ENCODE measurements at places on chromosomes 1 and 21.

- no peak for DNase-seq
Observed at GRCh38 chr21:38948377-38949069, 142.8 kb downstream of the ETS2 start.

- no peak for DNase-seq
Observed at GRCh38 chr1:110465038-110465813, 14.3 kb downstream of the PROK1 start.

DNA sequence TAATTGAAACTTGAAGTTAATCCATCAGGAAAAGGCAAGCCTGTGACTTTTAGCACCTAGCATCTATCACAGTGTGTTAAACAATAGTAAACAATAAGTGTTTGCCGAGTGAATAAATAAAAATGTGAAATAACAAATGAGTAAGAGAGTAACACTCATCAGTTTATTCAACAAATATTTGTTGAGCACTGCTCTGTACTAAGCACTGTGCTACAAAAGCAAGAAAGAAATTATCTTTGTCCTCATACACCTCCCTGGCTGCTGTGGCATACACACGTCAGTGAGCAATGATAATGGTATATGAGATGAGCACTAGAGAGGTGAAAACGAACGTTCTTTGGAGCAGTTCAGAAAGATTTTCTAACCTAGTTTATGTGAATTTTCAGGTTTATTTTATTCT, 295.0 kb upstream of the LRRC7 start:
- no peak for DNase-seq

GRCh38 chr1:18145851-18146618, 38.4 kb downstream of the IGSF21 start:
- DNase-seq, result no peak

DNA sequence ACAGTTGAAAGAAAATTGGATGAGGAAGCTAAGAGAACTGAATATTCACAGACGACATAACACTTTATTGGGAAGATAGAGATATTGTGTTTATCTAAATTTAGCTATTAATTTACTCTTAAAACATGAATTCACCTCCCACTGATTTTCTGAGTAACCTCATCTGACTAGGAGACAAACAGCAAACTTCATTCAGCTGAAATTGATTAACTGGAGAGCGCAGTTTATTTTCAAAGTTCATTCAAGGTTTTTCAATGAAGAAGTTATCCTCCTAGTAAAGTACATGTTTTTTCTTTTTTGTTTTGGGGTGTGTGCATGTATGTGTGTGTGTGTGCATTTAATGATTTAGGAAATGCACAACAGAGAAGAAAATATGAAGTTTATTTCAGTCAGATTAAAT, 215.0 kb downstream of the KCNT2 start:
- no peak for DNase-seq

DNA sequence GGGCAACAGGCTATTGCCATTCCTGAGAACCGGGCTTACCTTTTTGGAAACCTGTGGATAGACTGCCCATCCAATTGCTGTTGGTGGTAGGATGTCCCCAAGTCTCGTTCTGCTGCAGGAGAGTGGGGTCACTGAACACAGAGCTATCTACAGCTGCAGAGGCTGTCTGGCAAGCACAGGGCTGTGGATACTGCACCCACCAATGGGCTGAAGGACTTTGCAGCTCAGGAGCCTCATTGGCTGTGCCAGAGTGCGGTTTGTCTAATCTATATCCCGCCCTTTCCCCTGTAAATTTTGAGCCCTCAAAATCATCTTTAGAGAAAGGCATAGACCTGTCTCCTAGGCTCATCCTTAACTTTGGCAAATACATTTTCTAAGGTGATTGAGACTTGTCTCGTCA, 15.3 kb downstream of the RNF187 start:
- DNase-seq, result no peak

- no peak for DNase-seq
Observed at GRCh38 chr1:53654216-53655210, 84.5 kb downstream of the GLIS1 start.

DNA sequence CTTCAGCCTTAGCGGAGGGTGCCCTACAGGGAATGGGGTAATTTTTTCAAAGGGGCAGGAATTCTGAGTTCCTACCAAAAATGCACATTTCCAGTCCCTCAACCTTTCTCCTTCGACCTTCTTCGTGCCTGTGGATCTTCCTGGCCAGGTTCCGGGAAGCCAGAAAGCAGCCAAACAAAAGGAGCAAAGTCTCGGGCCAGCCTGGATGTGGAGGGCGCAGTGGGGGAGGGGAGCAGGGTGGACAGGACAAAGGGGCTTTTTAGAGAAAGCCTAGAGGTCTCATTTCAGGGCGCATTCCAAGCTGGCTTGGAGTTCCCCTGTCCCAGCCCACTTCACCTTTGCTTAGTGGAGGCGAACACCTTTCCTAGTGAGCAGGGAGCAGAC, 2.9 kb upstream of the INAVA start:
- DNase-seq, result no peak

DNA sequence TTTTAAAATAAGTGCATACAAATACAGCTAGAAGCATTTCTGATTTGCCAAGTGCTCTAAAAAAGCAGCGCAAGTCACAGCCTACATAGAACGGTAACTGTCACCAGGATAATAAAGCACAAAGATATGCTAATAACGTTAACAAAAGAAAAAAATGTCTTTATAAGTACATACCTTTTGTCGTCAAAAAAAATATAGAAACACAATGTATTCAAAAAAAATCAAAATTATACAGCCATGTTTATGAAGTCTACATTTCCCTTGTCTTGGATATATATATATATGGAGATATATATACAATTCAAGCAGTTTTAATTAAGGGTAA, 3.2 kb downstream of the IRF2BP2 start:
- no peak for DNase-seq

- no peak for DNase-seq
Observed at GRCh38 chr1:202016811-202017748, 6.7 kb downstream of the ELF3 start.

DNA sequence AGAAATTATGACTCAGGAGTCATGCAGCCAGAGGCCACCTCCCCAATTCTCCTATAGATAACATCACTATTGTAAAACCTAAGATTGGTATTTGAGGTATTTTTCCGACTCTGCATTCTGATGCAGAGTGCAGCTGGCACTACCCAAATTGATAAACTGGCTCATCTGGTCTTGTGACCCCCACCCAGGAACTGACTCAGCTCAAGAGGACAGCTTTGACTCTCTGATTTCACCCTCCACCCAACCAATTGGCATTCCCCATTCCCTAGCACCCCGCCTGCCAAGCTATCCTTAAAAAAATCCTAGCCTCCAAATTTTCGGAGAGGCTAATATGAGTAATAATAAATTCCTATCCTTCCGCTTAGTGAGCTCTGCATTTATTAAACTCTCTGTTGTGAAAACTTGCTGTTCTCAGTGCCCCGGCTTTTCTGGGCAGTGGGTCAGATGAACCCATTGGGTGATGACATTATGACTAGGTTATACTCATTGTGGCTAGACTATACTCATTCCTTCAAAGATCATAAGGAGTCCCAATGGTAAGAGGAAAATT, 39.4 kb upstream of the EPS15 start:
- DNase-seq, result no peak

GRCh38 chr1:19623523-19623922, 20.6 kb upstream of the NBL1 start:
- no peak for DNase-seq

GRCh38 chr1:179857009-179857408, 20.6 kb downstream of the TOR1AIP2 start:
- DNase-seq, result no peak

GRCh38 chr1:234558330-234558836, 51.6 kb downstream of the IRF2BP2 start:
- DNase-seq, result no peak

GRCh38 chr21:21807598-21807903, 809.3 kb downstream of the NCAM2 start:
- no peak for DNase-seq

GRCh38 chr1:233304489-233305102, 9.1 kb upstream of the PCNX2 start:
- DNase-seq, result no peak

GRCh38 chr1:3359351-3359750, 95.1 kb upstream of the ARHGEF16 start:
- no peak for DNase-seq

- no peak for DNase-seq
Observed at GRCh38 chr1:187862506-187862905, 1033.8 kb downstream of the PLA2G4A start.

DNA sequence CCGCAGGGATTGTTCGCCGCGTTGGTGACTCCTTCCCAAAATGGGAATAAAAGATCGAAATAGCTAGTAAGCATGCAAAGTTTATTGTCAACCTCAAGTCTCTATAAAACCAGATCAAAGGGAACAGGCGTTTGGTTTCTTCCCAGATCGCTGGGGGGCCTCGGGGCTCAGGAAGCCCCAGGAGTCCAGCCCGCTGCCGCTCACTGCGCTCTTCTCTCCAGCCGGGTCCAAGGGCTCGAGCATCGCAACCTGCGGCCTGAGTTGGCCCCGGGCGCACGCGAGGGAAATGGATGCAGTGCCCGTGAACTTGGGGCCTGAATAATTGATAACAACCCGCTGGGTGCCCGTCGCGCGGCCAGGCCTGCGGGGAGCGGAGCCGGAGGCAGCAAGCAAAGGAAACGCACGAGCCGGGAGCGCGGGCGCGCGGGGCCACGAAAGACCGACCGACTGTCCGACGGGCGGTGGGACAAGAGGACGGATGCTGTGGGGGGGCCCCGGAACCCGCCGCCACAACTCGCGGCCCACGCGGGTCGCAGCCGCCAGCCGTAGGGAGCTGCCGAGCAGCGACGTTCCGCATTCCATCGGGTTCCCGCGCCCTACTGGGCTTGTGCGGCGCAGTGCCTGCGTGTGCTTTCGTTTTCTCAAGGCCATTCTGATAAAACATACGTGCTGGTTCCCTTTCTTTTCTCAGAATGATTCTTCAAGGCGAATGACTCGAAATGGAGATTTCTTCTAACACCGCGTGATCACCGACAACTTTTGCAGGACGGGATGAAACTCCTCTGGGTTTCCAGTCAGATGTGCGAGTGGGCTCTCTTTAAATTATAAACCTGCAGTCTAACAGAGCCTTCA, 14.0 kb upstream of the ALX3 start:
- peak; percentile 72 for DNase-seq

DNA sequence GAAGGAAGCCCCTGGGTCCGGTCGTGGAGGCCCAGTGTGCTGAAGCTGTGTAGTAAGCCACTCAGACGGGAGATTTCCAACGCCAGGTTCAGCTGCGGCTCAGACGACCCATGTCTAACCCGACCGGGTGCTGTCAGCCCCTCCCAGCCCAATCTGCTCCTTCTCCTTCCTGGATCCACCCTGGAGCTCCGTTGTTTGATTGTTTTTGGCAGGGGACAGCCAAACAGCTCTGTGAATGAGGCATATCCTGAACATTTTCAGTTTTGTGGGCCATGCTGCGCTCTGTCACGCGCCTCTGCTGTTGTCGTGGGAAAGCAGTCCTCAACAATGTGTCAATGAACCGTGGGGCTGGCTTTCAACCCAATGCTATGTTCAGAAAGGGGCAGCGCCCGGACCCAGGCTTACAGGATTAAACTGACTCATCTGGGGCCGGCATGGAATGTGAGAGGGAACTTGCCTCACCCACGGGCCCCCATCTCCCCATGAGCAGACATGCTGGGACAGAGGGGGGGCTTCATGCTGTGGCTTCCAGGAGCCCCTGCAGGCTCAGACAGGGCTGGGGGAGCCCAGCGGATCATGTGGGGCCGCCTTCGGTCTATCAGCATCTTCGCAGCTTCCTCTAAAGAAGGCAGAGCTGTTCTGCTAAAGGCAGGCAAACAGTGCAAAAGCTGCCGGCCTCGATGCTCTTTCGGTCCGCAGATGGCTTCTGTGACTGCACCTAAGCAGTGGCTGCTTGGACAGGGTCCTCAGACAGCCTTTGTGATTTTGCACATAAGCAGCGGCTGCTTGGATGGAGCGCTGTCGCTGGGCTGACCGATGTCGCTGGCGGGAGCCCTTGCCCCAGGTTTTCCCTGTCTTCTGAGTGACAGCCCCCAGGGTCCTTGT, 101.7 kb downstream of the RIPK4 start:
- DNase-seq, result no peak

- no peak for DNase-seq
Observed at GRCh38 chr1:19893687-19894086, 11.5 kb downstream of the OTUD3 start.

DNA sequence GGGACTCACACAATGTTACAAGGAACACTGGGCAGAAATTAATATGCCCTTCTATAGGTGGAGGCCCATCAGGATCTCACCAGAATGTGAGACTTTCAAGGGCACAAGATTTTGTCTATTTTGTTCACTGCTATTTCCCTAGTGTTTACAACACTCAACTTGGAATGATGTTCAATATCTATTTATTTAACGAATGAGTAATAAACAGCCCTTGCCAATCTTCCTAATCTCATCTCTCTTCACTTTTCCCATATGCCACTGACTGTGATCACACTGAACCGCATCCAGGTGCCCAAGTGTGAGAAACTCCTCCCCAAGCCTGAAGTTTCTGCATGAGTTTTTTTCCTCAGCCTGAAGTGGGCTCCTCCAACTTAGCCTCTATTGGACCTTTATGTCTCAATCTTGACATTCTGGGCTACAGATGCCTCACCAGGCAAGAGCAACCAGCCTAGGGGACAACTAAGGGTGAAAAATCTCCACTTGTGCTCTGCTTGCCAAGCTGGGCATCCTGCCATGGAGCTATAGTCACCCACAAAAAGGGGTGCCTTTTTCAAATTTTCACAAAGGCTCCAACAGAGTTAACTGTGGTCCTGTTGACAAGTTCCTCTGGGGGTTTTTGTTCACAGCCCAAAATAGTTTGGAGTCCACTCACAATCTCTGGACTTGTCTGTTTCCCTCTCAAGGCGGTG, 105.6 kb downstream of the PLPP3 start:
- no peak for DNase-seq

- DNase-seq, result no peak
Observed at GRCh38 chr1:43197343-43198127, 25.4 kb downstream of the CFAP57 start.

GRCh38 chr1:13771745-13772144, 71.8 kb downstream of the PRDM2 start:
- no peak for DNase-seq

DNA sequence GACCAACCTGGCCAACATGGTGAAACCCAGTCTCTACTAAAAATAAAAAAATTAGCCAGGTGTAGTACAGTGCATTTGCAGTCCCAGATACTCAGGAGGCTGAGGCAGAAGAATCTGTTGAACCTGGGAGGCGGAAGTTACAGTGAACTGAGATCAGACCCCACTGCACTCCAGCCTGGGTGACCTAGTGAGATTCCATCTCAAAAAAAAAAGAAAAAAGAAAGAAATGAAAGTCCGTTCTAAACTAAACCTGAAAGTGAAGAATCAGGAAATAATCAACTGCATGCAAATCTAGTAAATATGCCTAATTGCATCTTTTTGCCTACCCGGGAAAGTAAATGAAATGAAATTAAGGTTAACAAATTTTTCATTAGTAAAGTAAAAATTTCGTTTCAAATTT, 99.6 kb downstream of the ZZZ3 start:
- no peak for DNase-seq

GRCh38 chr1:201426479-201427310, 5.2 kb upstream of the TNNI1 start:
- no peak for DNase-seq

DNA sequence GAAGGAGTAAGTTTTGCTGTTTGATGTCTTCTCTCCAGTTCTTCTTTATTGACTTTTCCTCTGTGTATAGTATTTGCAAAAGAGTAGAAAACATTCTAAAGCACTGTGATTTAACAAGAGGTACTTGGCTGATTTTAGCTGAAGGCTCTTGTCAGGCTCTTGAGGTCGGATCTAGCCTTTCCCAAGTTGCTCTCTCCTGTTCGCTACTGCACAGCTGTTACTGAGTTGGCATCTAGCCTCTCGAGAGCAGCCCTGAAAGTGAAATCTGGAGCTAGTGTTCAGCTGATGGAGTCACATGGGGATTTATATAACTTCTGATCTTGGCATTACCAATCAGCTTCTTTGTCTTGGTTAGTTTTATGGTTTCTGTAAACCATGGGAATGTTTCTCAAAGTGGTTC, 193.1 kb downstream of the RYR2 start:
- DNase-seq, result no peak

Measured in stimulated activated effector memory CD8-positive, alpha-beta T cell treated with anti-CD3 and anti-CD28 coated beads, Interleukin-12 subunit alpha, Interleukin-12 subunit beta, amount 100 ng/mL, for 72 hours (primary cell).